ENCODE measurements at places on chromosomes 1 and 21.

- DNase-seq, result no peak
Observed at GRCh38 chr1:8362701-8363101, 44.8 kb downstream of the SLC45A1 start.

- DNase-seq, result no peak
Observed at GRCh38 chr1:230066031-230066430, 1.0 kb upstream of the GALNT2 start.

- DNase-seq, result no peak
Observed at GRCh38 chr1:219276049-219276738, 102.5 kb downstream of the LYPLAL1 start.

DNA sequence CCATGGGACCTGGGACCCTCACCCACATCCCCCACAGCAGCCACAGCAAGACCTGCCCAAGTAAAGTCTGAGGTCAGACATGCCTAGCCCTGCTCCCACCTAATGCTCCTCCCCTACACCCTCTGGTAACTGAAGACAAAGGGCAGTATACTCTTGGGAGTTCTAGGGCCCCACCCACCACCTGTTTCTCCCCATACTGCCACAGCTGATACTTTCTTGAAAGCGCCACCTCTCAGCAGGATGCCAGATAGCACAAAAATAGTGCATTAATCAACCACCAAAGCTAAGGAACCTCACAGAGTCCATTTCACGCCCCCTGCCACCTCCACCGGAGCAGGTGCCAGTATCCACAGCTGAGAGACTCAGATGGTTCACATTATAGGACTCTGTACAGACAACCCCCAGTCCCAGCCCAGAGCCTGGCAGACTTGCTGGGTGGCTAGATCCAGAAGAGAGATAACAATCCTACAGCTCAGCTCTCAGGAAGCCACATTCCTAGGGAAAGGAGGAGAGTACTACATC lies 238.1 kb downstream of the LRRC40 start:
- DNase-seq, result peak; percentile 38

- no peak for DNase-seq
Observed at GRCh38 chr1:223682502-223682901, 17.0 kb upstream of the CAPN8 start.

Data from fibroblast of skin of back (primary cell).